Umbilical cord (tissue), 2 donors: ENCODE measurements at places on chromosomes 3 and 15. TPM values are rescaled to one million over a fixed set of nuclear protein-coding genes. Genes with fewer than 3 reads are reported as not detected.

Gene FSIP1
- 1.9 TPM for total RNA-seq

- DNase-seq = peak; percentile 85
Measured at GRCh38 chr3:71304684-71305083, 278.8 kb downstream of the FOXP1 start.

Gene RBMS3
- total RNA-seq = 195 TPM

DNA sequence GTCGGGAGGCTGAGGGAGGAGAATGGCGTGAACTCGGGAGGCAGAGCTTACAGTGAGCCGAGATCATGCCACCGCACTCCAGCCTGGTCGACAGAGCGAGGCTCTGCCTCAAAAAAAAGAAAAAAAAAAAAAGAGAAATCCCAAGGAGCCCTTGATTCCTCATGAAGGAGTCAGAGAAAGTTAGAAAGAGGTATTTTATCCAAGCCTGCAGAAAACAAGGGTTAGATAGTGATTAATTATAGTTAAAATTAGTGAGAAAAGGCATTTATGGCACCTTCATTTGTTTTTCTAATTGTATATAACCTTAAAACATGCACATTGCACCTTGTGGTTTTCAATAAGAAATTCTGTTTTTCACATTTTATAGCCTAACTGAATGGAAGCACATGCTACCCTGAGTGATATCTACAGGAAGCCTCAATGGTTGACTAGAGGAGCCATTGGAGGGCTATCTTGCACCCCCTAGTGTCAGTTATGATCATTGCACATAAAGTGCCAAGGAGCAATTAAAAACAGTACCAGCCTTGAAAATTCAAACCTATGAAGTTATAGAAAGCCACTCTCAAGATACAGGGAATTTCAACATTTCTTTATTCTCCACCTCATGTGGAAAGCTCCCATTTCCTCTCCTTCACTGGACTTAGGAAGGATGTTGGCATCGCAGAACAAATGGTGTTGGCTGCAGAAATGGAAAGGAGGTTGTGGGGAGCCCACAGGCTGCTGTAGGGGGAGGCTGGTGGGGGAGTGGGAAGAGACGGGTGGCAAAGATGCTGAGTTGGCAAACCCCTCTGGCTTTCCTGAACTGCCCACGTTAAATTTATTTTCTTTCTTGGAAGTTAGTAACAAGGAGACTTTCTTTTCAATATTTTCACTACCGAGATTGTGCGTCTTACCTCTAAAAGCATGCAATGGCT lies 48.5 kb downstream of the ITGA11 start:
- peak; percentile 44 for DNase-seq

- DNase-seq = peak; percentile 87
Measured at GRCh38 chr3:124860599-124860998, 26.6 kb downstream of the ITGB5 start.

Gene ADCY5
- 48.2 TPM for total RNA-seq

GRCh38 chr3:160279657-160280056 lies 54.4 kb downstream of the C3orf80 start:
- no peak for DNase-seq

- no peak for DNase-seq
Measured at GRCh38 chr3:54827776-54828175, 100.1 kb downstream of the LRTM1 start.

DNA sequence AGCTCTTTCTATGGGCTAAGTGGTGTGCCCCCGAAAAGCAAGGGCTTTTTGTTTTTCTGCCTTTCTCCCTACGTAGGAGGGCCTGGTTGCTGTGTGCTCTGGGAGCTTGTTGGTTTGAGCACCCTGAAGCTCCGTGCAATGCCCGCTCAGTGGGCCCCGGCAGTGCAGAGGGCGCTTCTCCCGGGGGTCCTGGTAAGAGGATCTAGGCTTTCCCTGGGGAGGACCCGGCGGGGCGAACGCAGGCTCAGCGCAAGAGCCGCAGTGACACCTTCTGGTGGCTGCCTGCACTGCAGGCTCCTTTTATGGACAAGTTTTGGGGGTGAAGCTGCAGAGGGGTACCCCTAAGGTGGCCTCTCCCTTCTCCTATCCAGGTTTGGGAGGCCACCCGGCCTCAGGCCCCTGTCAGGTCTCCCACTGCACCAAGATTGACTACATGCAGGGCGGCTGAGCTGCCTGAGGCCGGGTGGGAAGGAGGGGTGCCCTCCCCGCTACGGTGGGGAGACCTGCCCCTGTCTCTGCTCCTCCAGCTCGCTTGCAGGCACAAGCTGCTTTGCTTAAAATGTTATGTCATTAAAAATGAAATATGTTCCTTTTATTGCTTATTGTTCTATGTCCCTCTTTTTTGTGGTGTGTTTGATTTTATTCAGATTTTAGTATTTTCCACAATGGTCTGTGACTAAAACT lies 387.9 kb downstream of the GABRG3 start:
- peak; percentile 30 for DNase-seq

DNA sequence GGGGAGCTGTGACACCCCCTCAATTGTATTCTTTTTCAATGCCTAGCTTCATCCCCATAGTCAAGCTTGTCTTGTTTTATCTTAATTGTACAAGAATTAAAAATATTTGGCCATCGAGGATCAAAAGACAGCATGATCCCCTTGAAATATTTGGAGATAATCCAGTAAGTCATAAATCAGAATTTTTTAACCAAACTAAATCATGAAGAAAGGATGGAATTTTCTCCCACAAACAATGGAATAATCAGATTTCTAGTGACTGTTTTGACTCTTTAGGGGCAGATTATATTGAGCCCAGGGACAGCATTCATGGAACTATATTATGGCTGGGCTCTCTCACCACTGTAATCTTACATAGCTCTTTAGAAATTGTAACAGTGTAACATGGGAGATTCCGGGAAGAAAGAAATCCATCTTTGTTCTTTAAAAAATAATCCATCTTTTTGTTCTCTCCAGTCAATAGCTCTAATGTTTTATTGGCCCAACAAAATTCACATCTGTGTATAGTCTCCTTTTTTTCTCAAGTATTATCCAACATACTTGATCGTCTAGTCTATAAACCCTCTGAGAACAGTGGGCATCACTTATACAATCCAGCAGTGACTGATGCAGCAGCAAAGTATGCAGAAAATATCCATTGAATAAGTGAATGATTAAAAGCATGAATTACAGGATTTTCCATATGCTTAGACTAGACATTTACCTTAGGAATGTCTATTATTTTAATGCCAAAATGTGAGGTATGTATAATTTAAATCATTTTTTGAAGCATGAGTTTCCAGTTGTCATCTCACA lies 277.0 kb upstream of the PLSCR5 start:
- DNase-seq = no peak

GRCh38 chr3:53811143-53811927 lies 34.9 kb downstream of the CHDH start:
- DNase-seq = no peak

DNA sequence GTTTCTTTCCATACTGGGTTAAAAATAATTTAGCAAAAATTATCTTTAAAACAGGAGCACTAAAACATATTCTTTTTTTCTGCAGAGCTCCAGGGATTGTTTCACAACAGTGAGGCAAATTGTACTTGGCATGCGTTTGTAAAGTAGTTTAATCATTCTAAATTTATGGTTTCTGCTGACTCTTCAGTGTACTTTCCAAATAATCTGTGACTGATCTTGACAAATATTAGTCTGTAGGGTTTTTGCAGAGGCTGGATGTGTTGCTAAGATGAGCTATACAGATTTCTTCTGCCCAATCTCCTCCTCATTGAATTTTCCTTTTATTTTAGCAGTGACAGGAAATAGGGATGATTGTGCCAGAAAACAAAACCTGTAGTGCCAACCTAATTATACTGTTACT lies 328.0 kb upstream of the MANF start:
- peak; percentile 50 for DNase-seq

DNA sequence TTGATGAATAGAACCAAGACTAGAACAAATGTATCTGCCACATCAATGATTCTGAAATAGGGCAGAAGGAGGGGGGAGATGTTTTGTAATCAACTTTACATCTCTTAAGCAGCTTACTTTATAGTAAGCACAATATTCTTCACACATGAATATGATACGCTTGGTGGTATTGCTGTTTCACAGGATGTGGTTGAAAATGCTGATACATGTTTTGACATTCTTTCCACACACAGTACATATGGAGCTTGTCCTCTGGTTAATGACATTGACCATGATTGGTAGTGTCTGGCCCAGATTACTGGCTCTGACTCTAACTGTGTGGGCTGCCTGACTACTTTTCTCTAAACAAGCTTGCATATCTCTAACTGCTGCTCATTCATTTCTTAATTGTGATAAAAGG lies 168.9 kb downstream of the KLHL25 start:
- DNase-seq = no peak
